ENCODE measurements at places on chromosomes 12 and 14.
A peak's percentile ranks its signal among the peaks of the same experiment; 100 is the strongest.

GRCh38 chr14:30725763-30726162, 103.6 kb downstream of the SCFD1 start:
- H3K4me1 ChIP-seq: no peaks in the 10 kb centered on the region
- H3K27me3 ChIP-seq: no peaks in the 10 kb centered on the region
- no peak for DNase-seq
- no peak overlapping the region for H3K4me3 ChIP-seq

GRCh38 chr12:47990351-47991105, 13.7 kb downstream of the COL2A1 start:
- H3K4me1 ChIP-seq: no peaks in the 10 kb centered on the region
- H3K27ac ChIP-seq: no peak overlapping the region
- H3K27me3 ChIP-seq: no peaks in the 10 kb centered on the region
- DNase-seq: no peak
- H3K4me3 ChIP-seq: no peak overlapping the region

DNA sequence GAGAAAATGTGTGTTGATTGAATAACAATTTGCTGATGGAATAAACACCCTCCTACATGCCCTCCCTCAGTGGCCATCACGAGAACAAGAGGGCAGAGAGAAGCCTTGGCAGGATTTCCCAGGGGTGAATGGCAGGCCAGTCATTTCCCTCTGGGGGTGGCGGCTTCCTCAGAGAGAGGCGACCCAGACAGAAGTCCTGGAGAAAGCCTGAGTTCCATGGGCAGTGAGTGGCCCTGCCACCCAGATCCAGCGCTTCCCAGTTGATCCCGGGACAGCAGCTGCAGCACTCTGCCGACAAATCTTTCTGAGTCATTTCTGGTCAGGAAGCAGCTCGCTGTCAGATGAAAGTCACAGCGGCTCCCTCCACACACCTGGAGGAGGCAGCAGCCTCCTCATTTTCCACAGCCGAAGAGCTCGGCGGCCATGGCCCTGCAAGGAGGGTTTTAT, 123.0 kb downstream of the SCARB1 start:
- H3K27ac ChIP-seq: peak overlapping the region; percentile 32
- H3K4me3 ChIP-seq: no peak overlapping the region
- no peaks in the 10 kb centered on the region for H3K36me3 ChIP-seq
- H3K4me1 ChIP-seq: peaks cover 12% of the 10 kb centered on the region

DNA sequence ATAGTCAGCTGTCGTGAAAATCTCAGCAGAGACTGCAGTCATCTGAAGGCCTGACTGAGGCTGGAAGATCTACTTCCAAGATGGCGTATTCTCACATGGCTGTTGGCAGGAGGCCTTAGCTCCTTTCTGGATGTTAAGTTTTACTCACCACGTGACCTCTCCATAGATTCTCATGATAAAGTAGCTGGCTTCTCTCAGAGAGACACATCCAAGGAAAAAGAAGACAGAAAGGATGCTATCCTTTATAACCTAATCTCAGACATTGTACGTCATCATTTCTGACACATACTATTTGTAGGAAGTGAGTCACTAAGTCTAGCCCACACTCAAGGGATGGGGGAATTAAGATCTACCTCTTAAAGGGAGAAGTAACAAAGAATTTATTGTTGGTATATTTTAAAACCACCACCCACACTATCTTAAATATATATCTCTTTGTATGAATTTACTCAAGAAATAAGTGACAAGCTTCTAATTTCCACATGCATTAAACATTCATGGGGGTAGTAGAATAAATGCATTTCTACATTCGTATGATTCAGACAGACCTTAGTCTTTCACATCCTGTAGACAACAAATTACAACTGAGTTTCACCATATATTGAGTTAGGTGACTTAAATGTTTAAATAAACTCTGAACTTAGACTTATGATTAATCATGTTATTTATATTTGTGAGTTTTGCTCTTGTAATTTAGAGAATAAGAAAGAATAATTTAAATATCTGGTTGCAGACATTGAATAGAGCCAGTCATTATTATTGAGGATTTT, 411.0 kb downstream of the LRIG3 start:
- H3K4me3 ChIP-seq: no peak overlapping the region
- H3K4me1 ChIP-seq: peaks cover 21% of the 10 kb centered on the region
- DNase-seq: no peak
- no peaks in the 10 kb centered on the region for H3K27me3 ChIP-seq

DNA sequence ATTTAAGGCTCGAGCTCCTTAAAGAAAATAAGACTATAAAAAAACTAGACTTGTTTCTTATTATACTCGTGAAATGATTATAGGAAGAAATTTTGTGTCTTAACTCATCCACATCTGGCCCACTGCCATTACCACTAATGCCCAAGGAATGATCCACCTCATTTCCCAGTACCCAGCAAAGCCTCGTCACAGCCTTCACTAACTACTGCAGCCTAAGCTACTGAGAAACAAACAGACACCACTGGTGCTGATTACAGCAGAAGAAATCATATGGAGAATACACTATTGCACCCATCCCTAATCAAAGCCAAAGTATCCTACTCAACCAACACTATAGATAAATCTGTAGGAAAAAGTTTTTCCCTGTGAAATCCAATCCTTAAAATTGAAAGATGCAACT, 205.3 kb upstream of the NAV3 start:
- peak; percentile 56 for DNase-seq
- H3K4me3 ChIP-seq: no peak overlapping the region
- peaks cover 7% of the 10 kb centered on the region for H3K4me1 ChIP-seq
- no peaks in the 10 kb centered on the region for H3K36me3 ChIP-seq
- H3K27ac ChIP-seq: no peak overlapping the region

DNA sequence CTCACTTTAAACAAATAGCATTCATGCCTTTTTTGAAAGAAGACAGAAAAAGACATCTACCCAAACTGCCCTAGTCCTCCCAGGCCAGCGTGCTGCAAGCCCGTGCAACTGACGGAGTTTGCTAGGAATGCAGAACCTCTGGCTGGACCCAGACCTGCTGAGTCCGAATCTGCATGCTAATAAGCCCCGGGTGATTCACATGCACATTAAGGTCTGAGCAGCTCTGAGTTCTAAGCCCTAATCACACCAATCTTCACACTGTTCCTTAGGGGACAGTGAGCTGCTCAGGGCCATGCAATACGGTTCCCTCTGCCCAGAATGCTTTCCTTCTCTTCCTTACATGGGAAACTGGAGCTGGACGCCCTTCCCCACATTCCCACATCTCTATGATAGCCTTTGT, 25.2 kb downstream of the HAL start:
- no peaks in the 10 kb centered on the region for H3K27me3 ChIP-seq
- H3K36me3 ChIP-seq: no peaks in the 10 kb centered on the region
- no peak overlapping the region for H3K27ac ChIP-seq

- H3K4me1 ChIP-seq: peaks cover 11% of the 10 kb centered on the region
- no peaks in the 10 kb centered on the region for H3K27me3 ChIP-seq
- no peak overlapping the region for H3K4me3 ChIP-seq
- no peak overlapping the region for H3K27ac ChIP-seq
These were observed 34.8 kb downstream of the STX2 start for GRCh38 chr12:130804216-130804615.

DNA sequence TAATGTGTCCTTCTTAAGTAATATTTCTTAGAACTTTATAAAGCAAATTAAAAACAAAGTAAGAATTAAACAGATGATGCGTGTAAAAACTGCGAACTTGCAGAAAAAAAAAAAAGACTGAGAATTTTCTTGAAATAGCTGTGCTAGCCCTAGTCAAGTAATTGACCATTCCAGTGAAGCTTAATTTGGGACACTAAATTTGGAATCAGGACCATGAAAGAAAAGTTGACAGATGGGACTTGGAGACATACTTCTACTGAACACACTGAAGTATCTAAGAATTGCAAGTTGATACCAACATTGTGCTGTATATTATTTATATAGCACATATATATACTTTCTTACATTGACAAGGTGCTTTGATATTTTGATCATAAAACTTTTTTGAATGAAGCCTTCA, 386.6 kb downstream of the KCNH5 start:
- no peak overlapping the region for H3K4me3 ChIP-seq
- no peak for DNase-seq
- H3K4me1 ChIP-seq: no peaks in the 10 kb centered on the region
- H3K27ac ChIP-seq: no peak overlapping the region

DNA sequence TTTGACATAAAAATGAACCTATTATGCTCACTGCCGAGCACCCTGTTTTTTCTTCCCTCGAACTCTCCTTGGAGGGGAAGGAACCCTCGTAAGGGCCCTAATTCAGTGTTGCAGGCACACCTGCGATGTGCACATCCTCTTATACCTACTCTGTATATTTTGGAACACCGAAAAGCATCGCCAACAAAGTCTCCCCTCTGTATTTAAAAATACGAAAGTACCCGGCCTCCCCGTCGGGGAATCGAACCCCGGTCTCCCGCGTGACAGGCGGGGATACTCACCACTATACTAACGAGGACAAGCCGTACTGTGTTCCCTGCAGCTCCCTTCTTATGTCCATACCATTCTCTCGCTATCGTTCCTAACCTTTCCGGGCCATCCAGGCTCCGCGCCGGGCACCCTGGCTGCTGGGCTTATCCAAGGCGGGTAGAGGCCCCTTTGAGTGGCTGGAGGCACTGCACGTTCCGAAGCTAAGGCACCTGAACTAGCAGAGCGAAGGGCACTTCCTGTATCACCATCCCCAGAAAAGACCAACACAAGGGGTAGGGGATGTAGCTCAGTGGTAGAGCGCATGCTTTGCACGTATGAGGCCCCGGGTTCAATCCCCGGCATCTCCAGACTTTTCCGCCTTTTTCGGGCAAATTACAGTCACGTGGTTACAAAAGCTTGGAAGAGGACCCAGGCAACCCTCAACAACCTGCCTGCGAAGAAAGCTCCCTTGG, 25.1 kb upstream of the UBC start:
- H3K4me3 ChIP-seq: peak overlapping the region; percentile 33
- peak overlapping the region; percentile 100 for H3K27ac ChIP-seq
- H3K27me3 ChIP-seq: no peaks in the 10 kb centered on the region
- H3K4me1 ChIP-seq: peaks cover 19% of the 10 kb centered on the region

GRCh38 chr14:65301862-65302539, 110.5 kb upstream of the FUT8 start:
- no peak for DNase-seq
- no peaks in the 10 kb centered on the region for H3K27me3 ChIP-seq
- H3K4me1 ChIP-seq: peaks cover 20% of the 10 kb centered on the region

DNA sequence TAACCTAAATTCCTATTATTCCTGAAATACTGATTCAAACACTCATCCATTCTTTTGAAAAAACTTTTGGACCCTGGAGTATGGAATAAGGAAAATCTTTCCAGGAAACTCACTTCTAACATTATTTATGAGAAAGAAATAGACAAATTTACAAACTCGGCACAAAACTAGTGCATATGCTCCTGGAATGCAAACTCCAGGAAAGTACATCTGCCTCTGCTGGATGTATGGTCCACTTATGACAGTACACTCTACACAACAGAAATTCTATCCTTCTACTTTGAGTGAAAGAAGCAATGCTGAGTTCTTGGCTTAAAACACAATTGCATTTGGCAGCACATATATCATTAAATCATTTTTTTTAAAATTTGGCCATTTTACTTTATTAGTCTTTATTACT, 700.5 kb upstream of the STXBP6 start:
- H3K27me3 ChIP-seq: no peaks in the 10 kb centered on the region
- H3K36me3 ChIP-seq: no peaks in the 10 kb centered on the region
- H3K27ac ChIP-seq: no peak overlapping the region
- no peaks in the 10 kb centered on the region for H3K4me1 ChIP-seq
- DNase-seq: no peak

- no peaks in the 10 kb centered on the region for H3K27me3 ChIP-seq
- no peak overlapping the region for H3K4me3 ChIP-seq
- H3K4me1 ChIP-seq: no peaks in the 10 kb centered on the region
- DNase-seq: no peak
- H3K27ac ChIP-seq: no peak overlapping the region
These were observed 48.2 kb upstream of the VSX2 start for GRCh38 chr14:74190927-74191575.

GRCh38 chr12:89593873-89594272, 68.0 kb upstream of the POC1B start:
- H3K36me3 ChIP-seq: peaks cover 49% of the 10 kb centered on the region
- no peak overlapping the region for H3K4me3 ChIP-seq
- DNase-seq: no peak
- H3K4me1 ChIP-seq: no peaks in the 10 kb centered on the region

- peaks cover 56% of the 10 kb centered on the region for H3K36me3 ChIP-seq
- H3K4me1 ChIP-seq: no peaks in the 10 kb centered on the region
- no peak overlapping the region for H3K27ac ChIP-seq
- no peak for DNase-seq
- no peaks in the 10 kb centered on the region for H3K27me3 ChIP-seq
These were observed 121.7 kb downstream of the RALGAPA1 start for GRCh38 chr14:35687335-35687939.

GRCh38 chr12:91127306-91127705, 16.0 kb upstream of the LUM start:
- no peak overlapping the region for H3K4me3 ChIP-seq

GRCh38 chr14:103334644-103335622, 896 bp downstream of the EIF5 start:
- peak; percentile 87 for DNase-seq
- H3K27me3 ChIP-seq: no peaks in the 10 kb centered on the region
- peaks cover 13% of the 10 kb centered on the region for H3K4me1 ChIP-seq

- H3K4me1 ChIP-seq: no peaks in the 10 kb centered on the region
- no peak for DNase-seq
- H3K4me3 ChIP-seq: no peak overlapping the region
- H3K27me3 ChIP-seq: no peaks in the 10 kb centered on the region
- H3K36me3 ChIP-seq: peaks cover 72% of the 10 kb centered on the region
- no peak overlapping the region for H3K27ac ChIP-seq
These were observed 192.8 kb downstream of the ANO6 start for GRCh38 chr12:45408729-45409114.

DNA sequence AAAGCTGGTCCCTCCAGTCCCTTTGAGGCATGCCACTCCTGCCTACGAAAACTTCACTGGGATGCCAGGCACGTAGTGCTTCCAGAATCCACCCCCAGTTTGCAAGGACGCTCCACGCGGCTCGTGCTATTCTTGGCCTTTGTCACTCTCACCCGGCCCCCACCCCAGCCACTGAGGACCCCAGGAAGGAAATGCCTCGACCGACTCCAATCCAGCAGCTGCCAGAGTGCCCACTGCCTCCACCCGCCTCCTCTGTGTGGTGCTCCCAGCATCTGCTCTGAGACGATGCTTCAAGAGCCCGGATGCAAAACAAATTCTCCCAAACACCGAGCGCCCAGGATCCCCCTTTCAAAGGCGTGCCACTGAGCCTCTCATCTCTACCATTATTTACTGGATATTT, 123.9 kb downstream of the RFLNA start:
- H3K4me1 ChIP-seq: peaks cover 16% of the 10 kb centered on the region
- H3K27me3 ChIP-seq: no peaks in the 10 kb centered on the region
- H3K4me3 ChIP-seq: no peak overlapping the region
- peaks cover 41% of the 10 kb centered on the region for H3K36me3 ChIP-seq

- no peaks in the 10 kb centered on the region for H3K27me3 ChIP-seq
- H3K4me3 ChIP-seq: no peak overlapping the region
- H3K4me1 ChIP-seq: peaks cover 19% of the 10 kb centered on the region
- no peak for DNase-seq
These were observed 38.6 kb upstream of the LRTM2 start for GRCh38 chr12:1781772-1782171.

- no peak overlapping the region for H3K4me3 ChIP-seq
- H3K27ac ChIP-seq: no peak overlapping the region
- H3K4me1 ChIP-seq: no peaks in the 10 kb centered on the region
- H3K36me3 ChIP-seq: no peaks in the 10 kb centered on the region
- no peak for DNase-seq
These were observed 333.5 kb downstream of the NAV3 start for GRCh38 chr12:78164154-78164553.

All from RWPE2 (cell line).